ENCODE measurements at places on chromosomes 13 and 19.

DNA sequence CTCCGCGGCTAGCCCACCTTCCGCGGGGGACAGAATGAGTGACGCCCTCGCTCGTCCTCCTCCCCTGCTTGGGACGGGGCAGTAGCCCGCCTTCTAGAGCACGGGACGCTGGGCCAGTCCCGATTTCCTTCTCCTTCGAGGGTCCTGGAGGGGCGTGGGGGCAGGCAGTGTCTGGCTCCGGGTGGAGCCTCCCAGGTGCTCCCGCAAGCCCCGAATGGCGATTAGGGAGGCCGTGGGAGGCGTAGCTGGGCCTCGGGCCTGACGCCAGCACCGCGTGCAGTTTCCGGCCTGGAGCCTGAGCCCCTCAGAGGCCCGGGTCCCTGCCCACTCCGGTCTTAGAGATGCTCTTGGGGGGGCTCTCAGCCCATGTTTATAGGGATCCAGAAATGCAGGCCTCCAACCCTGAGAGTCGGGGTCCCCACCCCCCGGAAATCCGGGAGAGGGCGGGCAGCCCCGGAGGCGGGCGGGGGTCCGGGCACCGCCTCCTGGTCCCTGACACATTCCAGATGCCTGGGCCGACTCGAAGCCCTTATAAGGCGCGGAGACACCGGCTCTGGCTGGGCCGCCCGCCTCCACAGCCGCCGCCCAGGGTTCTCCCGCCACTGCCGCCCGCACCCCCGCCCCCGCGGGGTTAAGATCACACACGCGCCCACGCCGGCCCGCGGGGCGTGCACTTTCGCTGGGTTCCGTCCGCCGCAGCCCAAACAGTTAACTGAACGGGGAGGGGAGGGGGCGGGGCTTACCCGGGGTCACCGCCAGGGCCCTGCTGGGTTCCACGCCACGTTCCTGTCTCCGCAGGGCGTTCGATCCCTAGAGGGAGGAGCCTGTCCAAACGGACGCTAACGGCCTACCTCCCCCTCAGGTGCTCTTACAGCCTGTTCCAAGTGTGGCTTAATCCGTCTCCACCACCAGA lies 1.5 kb downstream of the MYADM start:
- H3K36me3 ChIP-seq = peaks cover 5% of the 10 kb centered on the region
- peak overlapping the region; percentile 70 for H3K4me3 ChIP-seq
- no peaks in the 10 kb centered on the region for H3K27me3 ChIP-seq
- peaks cover 16% of the 10 kb centered on the region for H3K4me1 ChIP-seq
- peak overlapping the region; percentile 96 for H3K27ac ChIP-seq

DNA sequence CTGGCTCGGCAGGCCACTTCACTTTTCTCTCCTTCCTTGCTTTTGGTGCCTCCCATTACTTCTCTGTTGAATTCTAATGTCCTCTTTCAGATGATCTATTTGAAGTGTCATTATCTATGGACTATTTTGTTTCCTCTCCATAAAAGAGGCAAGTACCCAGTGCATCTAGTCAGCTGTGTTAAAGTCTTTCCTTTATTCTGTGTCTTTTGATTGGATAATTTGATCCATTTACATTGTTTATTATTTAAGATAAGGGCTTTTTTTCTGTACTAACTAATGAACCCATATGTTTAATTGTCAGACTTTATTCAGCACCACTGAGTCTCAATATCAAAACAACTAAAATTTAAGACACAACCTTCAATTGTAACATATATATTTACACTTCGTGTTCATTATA lies 36.4 kb downstream of the IGFL3 start:
- H3K36me3 ChIP-seq = no peaks in the 10 kb centered on the region
- peaks cover 4% of the 10 kb centered on the region for H3K27me3 ChIP-seq
- H3K4me1 ChIP-seq = no peaks in the 10 kb centered on the region
- H3K27ac ChIP-seq = no peak overlapping the region
- no peak for DNase-seq
- H3K4me3 ChIP-seq = no peak overlapping the region

GRCh38 chr19:7925171-7925851 lies 624 bp downstream of the CTXN1 start:
- peak; percentile 91 for DNase-seq
- H3K27me3 ChIP-seq = no peaks in the 10 kb centered on the region
- peak overlapping the region; percentile 69 for H3K27ac ChIP-seq
- H3K36me3 ChIP-seq = peaks cover 17% of the 10 kb centered on the region
- peaks cover 51% of the 10 kb centered on the region for H3K4me1 ChIP-seq

- no peak overlapping the region for H3K4me3 ChIP-seq
- no peak overlapping the region for H3K27ac ChIP-seq
- H3K4me1 ChIP-seq = no peaks in the 10 kb centered on the region
- H3K36me3 ChIP-seq = no peaks in the 10 kb centered on the region
Measured at GRCh38 chr13:104206450-104207044, 1140.3 kb upstream of the SLC10A2 start.

DNA sequence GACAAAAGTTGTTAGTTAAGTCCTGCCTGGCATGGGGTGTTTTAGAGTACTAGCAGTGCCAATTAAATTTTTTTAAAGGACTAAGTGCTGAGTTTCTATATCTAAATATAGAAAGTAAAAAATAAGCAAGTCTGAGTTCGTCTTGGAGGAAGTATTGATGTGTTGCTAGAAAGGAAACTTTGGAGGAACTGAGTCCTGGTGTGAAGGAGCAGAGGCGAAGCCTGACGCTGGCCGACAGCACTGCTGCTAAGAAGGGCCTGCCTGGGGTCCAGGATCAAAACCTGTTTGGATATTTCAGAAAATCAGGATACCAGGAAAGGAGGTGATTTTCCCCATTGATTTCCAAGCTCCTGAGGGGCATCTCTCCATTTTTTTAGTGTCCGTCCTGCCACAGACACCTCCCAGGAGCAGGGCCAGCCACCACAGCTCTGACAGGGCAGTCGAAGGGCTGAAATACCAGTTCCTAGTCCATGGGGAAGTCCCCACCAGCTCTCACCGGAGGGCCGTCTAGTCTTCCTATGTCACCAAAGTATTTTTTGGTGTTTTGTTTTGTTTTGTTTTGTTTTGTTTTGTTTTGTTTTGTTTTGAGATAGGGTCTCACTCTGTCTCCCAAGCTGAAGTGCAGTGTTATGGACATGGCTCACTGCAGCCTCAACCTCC lies 38.2 kb upstream of the NPAS1 start:
- peaks cover 51% of the 10 kb centered on the region for H3K4me1 ChIP-seq
- no peaks in the 10 kb centered on the region for H3K36me3 ChIP-seq
- H3K27me3 ChIP-seq = no peaks in the 10 kb centered on the region
- DNase-seq = no peak
- H3K27ac ChIP-seq = no peak overlapping the region

DNA sequence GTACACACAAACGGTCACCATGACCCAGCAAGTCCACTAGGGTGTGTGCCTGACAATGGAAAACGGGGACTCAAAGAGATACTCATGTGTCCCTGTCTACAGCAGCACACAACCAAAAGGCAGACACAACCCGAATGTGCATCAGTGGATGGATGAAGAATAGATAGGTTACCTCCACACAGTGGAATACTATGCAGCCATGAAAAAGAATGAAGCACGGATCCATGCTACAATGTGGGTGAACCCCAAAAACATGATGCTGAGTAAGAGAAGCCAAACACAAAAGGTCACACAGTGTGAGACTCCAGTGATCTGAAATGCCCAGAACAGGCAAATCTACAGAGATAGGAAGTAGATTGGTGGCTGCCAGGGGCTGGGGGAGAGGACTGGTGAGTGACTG lies 9.0 kb downstream of the CERS1 start:
- H3K4me1 ChIP-seq = no peaks in the 10 kb centered on the region
- H3K4me3 ChIP-seq = no peak overlapping the region
- H3K27me3 ChIP-seq = no peaks in the 10 kb centered on the region
- H3K27ac ChIP-seq = no peak overlapping the region

DNA sequence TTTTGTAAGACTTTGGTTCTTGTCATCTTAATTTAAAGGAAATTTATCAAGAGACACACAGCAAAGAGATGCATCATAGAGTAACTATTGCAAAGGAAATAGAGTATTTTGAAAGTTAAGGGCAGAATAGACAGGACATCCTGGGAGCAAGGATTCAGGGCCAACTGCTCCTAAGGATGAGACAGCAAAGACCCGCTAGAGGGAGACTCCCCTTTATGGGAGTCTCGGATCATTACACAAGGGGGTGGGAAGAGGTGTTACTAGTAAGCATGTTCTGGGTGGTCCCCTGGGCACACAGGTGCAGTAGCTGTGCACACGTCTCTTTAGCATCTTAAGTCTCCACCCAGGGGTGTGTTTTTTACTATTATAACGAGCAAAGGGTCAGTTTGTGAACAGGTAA lies 9.6 kb downstream of the ZSCAN5C start:
- no peaks in the 10 kb centered on the region for H3K4me1 ChIP-seq
- no peak overlapping the region for H3K27ac ChIP-seq
- no peak overlapping the region for H3K4me3 ChIP-seq
- DNase-seq = no peak
- no peaks in the 10 kb centered on the region for H3K36me3 ChIP-seq

GRCh38 chr19:18502638-18503294 lies 19.1 kb downstream of the ELL start:
- H3K27ac ChIP-seq = no peak overlapping the region
- no peak overlapping the region for H3K4me3 ChIP-seq
- no peaks in the 10 kb centered on the region for H3K4me1 ChIP-seq

GRCh38 chr13:56720841-56721240 lies 419.9 kb upstream of the PRR20A start:
- H3K27me3 ChIP-seq = no peaks in the 10 kb centered on the region
- no peak for DNase-seq
- H3K27ac ChIP-seq = no peak overlapping the region
- H3K36me3 ChIP-seq = no peaks in the 10 kb centered on the region

DNA sequence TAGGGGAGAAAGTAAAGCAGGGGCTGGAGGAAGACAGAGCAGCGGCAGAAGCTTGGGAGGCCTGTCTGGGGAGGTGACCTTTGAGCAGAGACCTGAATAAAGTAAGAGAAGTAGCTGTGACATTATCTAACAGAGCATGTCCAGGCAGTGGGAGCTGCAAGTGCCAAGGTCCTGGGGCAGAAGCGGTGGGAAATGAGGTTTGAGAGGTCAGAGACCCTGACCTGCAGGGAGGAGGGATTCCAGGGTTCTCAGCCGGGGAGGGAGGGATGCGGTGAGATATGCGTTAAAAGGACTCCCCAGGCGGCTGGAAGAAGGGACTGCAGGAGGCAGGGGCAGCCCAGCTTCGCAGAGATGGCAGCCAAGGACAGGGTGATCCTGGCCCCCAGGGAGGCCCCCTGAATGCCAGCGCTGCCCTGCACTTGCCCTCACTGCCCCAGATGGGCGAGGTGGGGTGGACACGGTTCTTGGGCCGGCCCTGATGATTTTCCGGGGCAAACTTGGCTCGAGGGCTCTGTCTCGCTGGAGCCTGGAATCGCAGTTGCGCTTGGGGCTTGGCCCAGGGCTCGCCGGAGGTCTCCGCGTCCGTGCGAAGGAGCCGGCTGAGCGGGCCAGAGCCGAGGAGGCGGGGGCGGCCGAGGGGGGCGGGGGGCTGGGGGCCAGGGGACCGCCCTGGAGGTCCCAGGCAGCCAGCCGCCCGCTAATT lies 3.2 kb downstream of the CRLF1 start:
- no peak overlapping the region for H3K4me3 ChIP-seq
- H3K27me3 ChIP-seq = no peaks in the 10 kb centered on the region
- peaks cover 31% of the 10 kb centered on the region for H3K4me1 ChIP-seq
- no peak for DNase-seq

- H3K4me1 ChIP-seq = no peaks in the 10 kb centered on the region
- H3K4me3 ChIP-seq = no peak overlapping the region
- no peak for DNase-seq
- H3K27ac ChIP-seq = no peak overlapping the region
- H3K36me3 ChIP-seq = no peaks in the 10 kb centered on the region
Measured at GRCh38 chr13:62043600-62043999, 628.0 kb upstream of the PCDH20 start.

DNA sequence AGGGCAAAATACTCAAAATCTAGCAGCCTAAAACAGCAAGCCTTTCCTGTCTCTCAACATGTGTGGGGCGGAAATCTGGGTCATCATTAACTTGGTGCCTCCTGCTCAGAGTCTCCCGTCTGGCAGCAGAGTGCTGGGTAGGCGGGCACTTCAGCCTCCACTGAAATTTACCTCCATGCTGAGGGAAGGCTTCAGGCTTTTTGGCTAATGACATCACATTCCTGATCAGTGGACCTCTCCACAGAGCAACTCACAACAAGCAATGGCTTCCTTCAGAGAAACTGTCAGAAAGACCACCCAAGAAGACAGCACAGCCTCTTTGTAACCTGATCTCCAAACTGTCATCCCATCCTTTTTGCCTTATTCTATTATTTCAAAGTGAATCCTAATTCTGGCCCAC lies 1109.0 kb downstream of the UQCRFS1 start:
- peak; percentile 3 for DNase-seq
- no peaks in the 10 kb centered on the region for H3K36me3 ChIP-seq
- no peak overlapping the region for H3K4me3 ChIP-seq
- no peaks in the 10 kb centered on the region for H3K4me1 ChIP-seq

DNA sequence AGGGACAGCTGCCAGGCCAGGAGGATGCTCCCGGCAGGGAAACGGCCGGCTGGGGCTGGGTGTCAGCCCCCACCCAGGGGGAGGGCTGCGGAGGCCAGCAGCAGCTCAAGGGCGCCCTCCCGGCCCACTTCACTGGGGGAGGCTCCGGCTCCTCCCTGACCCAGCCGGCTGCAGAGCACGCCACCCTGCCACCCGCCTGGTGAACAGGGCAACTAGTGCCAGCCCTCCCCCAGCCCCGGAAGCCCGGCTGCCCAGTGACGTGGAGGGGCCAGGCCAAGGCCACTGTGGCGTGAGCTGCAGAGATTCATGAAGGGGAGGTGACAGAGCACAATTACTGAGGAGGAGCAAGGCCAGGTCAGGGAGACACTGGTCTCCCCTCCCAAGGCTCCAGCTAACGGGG lies 14.7 kb downstream of the REXO1 start:
- no peaks in the 10 kb centered on the region for H3K27me3 ChIP-seq
- no peaks in the 10 kb centered on the region for H3K4me1 ChIP-seq
- H3K27ac ChIP-seq = no peak overlapping the region

DNA sequence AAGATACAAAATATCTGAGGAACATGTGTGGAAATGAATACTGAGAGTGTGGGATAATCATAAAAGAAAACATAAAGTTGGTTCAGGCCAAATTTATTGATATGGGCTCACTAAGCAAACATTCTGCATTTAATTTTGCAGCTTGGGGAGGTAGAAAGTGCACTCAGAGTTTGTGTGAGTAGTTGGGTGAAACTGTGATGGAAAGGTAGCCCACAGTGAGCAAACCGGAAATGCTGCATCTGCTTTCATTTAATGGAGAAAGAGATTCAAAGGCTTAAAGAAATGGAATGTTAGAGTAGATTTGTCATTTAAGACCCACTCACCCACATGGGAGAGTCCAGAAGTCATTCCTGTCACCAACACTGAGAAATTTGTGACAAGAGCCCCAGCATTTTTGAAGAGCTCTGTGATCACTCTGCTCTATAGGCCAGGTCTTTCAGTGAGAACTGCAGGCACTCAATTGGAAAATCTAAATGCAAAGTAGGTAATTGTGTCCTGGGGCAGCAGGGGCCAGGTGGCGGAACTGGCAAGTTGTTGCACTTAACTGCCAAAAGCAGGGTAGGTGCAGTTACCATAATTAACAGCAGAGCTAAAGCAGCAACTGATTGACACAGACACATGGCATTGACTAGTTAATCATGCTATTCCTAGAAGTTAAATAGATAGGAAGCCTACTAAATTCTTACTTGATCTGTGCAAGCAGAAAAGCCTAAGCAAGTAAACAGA lies 1228.3 kb upstream of the PCDH20 start:
- H3K4me3 ChIP-seq = no peak overlapping the region
- H3K27me3 ChIP-seq = no peaks in the 10 kb centered on the region
- no peaks in the 10 kb centered on the region for H3K36me3 ChIP-seq
- H3K27ac ChIP-seq = no peak overlapping the region
- DNase-seq = no peak

Measured in A673 (cell line).